ENCODE measurements at places on chromosomes 13 and 19. TPM values are rescaled to one million over a fixed set of nuclear protein-coding genes. Genes with fewer than 3 reads are reported as not detected.

Gene ZNF304
- 5.9 TPM for total RNA-seq

Gene SPHK2
- total RNA-seq, result 19.9 TPM

Gene ADM5
- total RNA-seq, result 2.7 TPM

DNA sequence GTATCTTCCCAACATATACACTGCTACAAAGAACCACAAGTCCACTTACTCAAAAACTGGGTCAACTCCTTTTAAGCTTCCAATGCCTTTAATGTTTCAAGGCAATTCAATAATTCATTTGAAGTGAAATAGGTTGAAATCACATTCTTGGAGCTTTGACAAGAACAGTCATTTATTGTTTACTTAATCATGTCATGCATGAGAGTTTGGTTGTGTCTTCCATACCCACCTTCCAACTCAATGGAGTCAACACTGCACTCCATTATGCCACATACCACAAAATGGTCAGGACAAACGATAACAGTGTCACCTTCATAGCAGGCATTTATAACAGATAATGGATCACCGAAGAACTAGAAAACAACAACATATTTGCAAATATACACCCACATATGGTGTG, 506.3 kb downstream of the UQCRFS1 start:
- H3K4me1 ChIP-seq, result no peaks in the 10 kb centered on the region
- no peak overlapping the region for H3K4me3 ChIP-seq
- no peaks in the 10 kb centered on the region for H3K36me3 ChIP-seq
- no peak for DNase-seq

DNA sequence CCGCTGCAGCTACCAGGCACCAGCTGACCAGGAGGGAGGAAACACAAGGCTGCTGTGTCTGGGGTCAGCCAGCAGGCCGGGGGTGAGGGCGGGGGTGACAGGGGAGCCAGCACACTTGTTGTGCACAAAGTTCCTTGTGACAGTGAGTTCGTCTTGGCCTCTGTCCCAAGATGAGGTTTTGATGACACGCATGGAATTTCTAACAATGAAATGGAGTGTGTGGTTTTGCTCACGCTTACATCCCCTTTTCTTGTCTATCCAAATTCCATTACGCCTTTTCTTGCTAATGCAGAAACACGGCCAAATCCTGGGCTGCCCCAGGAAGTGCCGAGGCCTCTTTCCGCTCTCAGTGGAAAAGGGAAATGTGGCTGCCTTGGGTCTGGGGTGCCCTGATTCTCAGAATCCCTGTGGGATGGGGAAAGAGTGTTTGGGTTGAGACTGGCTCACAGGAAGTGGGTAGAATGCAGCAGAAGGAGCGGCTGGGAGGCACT, 73.8 kb downstream of the GADD45B start:
- DNase-seq, result no peak
- no peak overlapping the region for H3K4me3 ChIP-seq
- no peaks in the 10 kb centered on the region for H3K27me3 ChIP-seq
- no peak overlapping the region for H3K27ac ChIP-seq

GRCh38 chr19:19686580-19686979, 17.9 kb downstream of the ZNF101 start:
- H3K4me1 ChIP-seq, result no peaks in the 10 kb centered on the region
- H3K36me3 ChIP-seq, result no peaks in the 10 kb centered on the region
- H3K27me3 ChIP-seq, result no peaks in the 10 kb centered on the region
- no peak overlapping the region for H3K4me3 ChIP-seq

GRCh38 chr19:31354316-31354715, 5.1 kb upstream of the TSHZ3 start:
- no peak overlapping the region for H3K27ac ChIP-seq
- H3K4me1 ChIP-seq, result peaks cover 11% of the 10 kb centered on the region
- H3K36me3 ChIP-seq, result no peaks in the 10 kb centered on the region
- no peaks in the 10 kb centered on the region for H3K27me3 ChIP-seq
- no peak for DNase-seq

- no peaks in the 10 kb centered on the region for H3K27me3 ChIP-seq
- no peak overlapping the region for H3K27ac ChIP-seq
- no peak for DNase-seq
- no peaks in the 10 kb centered on the region for H3K36me3 ChIP-seq
- H3K4me3 ChIP-seq, result no peak overlapping the region
- H3K4me1 ChIP-seq, result peaks cover 9% of the 10 kb centered on the region
Observed at GRCh38 chr13:107079423-107080049, 511.6 kb upstream of the ARGLU1 start.

DNA sequence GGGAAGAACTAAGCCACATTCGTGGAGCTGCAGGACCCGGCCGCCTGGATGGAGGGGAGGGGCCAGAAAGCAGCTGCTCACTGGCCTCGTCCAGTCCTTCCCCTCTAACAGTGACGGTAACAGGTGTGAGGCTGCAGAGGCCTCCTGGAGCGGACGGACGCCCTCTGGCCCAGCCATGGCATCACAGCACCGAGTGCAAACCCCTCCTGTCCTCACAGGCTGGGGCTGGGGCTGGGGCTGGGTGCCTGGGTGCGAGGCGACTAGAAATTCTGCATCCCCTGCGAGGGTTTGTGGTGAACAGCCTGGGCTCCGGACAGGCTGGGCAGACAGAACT, 3.6 kb downstream of the MICOS13 start:
- DNase-seq, result no peak
- no peaks in the 10 kb centered on the region for H3K27me3 ChIP-seq
- H3K4me1 ChIP-seq, result peaks cover 21% of the 10 kb centered on the region
- H3K4me3 ChIP-seq, result no peak overlapping the region
